ENCODE measurements at places on chromosomes 3 and 15.

DNA sequence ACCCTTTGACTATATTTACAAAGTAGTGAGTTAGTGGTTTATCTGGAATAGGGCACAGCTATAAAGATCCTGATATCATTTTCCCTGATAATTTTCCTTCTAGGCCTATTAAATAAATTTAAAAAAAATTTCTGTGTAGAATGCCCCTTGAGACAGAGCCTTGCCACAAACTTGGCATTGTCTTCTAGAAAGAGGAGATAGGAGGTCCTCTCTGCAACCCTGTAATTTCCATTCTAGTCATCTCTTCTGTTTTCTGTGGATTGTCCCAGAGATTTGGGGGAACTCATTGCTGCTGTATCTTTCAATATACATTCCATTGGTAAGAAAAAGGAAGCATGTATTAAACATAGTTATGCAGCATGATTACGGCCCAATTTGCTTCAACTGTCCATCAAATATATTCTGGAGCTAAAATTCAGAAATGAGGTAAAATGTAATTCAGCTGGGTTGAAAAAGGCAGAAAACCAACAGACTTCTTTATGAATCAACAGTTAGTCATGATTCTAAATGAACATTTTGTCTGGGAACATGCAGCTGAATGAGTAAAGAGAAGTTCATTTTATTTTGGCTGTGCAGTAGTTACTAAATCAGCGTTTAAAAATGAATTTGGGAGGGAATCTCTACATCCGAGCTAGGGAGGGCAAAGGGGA, 401.1 kb downstream of the NAALADL2 start:
- DNase-seq = no peak

GRCh38 chr3:107662586-107662985, 139.8 kb downstream of the BBX start:
- no peak for DNase-seq

GRCh38 chr3:105730801-105731354, 137.9 kb downstream of the CBLB start:
- DNase-seq = no peak

DNA sequence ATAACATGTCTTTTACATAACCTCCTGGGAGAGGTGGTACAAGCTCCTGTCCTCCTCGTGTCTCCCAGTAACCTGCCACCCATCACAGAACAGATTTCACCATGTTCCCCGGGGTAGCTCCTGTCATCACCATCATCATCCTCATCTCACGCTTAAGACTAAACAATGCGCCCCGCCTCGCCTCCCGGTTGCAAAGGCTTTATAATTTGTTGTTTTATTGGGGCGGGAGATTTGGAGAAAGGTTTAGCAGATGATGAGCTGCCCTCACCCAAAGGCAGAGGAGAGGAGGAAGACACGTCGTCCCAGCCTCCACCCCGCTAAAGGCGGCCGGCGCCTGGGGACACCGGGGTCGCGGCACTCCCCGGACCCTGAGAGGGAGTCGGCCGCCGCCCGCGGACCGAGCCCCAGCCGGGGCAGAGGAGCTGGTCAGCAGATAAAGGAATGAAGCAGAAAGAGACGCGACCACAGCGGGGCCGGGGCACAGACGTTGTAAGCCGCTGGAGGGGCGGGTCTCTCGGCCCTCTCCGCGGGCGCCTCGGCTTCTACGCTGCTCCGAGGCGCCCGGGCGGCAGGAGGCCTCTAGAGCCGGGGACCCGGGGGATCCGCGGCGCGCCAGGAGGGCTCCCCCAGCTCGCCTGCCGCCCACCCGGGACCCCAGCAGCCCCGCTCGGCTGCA, 589 bp downstream of the HERC1 start:
- peak; percentile 73 for DNase-seq

GRCh38 chr3:12483410-12483809, 870 bp upstream of the TSEN2 start:
- DNase-seq = no peak
